ENCODE measurements at places on chromosomes 12 and 14.

GRCh38 chr14:73903028-73903427 is 16.4 kb downstream of the ZNF410 start:
- no peak for DNase-seq

GRCh38 chr14:32509632-32510187 is 180.6 kb downstream of the AKAP6 start:
- DNase-seq, result no peak

DNA sequence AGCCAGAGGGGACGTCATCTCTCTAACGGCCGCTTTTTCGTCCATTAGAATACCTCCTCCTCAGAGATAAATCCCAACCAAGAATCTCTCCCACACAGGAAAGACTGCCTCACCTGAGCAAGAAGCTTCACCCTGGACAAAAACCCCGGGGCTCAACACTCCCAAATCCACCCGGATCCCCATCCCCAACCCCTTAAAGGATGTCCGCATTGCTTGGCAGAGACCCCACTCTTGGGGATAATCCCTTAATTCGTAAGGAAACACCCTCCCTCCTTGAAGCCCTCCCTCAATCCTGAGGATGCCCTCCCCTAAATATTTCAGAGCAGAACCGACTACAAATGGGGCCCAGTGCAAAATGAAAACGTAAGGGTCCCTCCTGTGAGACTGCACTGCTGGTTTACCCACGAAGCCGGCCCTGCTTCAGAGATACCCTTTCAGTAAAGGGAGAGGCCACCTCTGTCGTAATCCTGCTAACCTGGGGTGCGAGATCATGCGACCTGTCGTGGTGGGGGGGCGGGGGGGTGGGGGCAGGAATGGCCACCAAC is 655 bp upstream of the DYNLL1 start:
- DNase-seq, result no peak

GRCh38 chr12:63206494-63206893 is 55.5 kb upstream of the AVPR1A start:
- DNase-seq, result no peak

- no peak for DNase-seq
Observed at GRCh38 chr14:21096438-21096837, 2.0 kb downstream of the ZNF219 start.

DNA sequence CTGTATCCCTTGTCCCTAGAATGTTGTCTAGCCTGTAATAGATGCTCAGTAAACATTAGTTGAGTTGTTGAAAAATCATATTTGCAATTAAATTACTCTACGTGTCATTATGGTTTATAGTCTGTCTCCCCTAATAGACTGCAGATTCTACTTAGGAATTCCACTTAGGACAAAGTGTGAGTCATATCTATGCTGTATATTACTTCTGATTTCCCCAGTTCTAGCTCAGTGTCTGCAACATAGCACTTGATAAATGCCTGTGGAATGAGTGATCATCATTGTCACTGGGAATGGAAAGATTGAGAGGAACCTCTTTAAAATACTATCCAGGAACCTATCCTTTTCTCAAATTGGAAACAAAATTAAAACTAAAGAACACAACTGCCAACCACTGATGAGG is 99.3 kb downstream of the TBX5 start:
- no peak for DNase-seq

DNA sequence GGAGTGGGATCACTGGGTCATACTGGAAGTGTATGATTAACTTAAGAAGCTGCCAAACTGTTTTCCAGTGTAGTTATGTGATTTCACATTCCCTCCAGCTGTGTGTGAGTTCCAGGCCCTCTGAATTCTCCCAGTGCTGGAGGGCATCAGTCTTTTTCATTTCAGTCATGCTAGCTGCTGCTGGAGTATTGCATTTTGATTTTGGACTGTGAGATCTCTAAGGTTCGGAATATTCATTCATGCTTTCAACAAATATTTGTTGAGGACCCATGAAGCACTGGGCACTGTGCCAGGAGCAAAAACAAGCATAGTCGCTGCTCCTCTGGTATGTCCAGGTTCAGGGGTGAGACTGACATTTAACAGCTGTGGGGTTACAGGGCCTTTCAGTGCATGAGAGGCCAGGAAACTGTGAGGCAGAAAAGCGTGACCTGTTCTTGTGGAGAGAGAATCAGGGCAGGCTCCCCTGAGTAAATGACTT is 133.2 kb downstream of the SCARB1 start:
- no peak for DNase-seq

DNA sequence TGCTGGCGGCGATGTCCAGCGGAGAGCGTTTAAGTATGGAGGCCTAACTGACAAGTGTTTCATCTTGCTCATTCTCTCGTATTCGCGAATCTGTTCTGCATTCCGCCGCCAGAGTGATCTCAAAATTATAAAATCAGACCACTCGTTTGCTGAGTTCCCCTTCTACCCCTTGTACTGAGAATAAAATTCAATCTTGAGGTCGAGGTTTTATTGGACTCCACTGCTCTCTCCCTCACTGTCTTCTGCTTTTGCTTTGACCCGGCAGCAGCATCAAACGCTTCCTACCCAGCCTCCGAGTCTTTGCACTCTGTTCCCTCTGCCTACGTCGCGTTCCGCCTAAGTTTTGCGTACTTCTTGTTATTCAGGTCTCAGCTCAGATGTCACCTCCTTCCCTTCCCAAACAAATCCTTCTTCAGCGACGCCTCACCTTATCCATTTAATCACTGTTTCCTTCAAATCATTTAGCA is 462 bp downstream of the KNTC1 start:
- DNase-seq, result peak; percentile 75

DNA sequence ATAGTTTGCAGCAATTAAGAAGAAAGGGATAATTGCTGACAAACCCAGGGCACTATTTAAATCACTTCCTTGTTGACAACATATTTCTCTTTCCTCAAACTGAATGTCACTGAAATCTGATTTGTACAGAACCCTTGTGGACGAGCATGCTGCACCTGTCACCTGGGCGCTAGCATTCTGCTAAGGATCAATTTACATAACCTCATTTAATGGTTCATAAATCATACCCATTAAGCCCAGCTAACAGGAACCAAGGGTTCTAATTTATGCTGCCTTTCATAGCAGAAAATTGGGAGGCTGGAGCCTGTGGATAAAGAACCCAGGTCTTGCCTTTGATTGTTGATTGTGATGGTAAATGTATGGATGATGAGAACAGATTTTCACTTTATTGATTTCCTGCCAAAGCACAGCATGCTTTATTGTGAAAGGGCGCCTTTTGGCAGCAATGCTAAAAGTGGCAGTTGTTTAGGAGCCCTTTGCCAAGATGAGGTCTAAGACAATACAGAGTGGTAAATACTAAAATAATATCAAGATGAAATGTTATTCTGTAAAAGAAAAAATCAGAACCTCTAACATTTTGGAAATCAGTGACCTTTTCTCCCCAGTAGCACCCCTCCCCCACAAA is 95.4 kb downstream of the NKX2-1 start:
- DNase-seq, result peak; percentile 100

DNA sequence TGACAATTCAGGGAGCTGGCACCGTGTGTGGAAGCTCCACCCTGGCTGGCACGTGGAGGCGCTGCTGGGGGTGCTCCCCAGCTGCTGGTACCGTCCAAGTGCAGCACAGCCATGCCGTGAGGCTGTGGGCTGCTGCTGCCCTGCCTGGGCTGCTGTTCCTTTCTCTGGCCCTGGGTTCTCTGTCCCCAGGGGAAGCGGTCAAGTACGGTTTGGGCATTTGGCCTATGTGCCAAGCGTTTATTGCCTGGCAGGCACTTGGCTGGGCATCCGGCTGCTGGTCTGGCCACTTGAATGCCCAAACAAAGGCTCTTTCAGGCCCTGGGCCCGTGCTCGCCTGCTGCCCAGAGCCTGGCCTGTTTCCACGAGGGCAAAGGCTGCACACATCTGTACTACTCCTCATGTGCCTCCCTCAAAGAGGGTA is 39.6 kb downstream of the RHOF start:
- no peak for DNase-seq

DNA sequence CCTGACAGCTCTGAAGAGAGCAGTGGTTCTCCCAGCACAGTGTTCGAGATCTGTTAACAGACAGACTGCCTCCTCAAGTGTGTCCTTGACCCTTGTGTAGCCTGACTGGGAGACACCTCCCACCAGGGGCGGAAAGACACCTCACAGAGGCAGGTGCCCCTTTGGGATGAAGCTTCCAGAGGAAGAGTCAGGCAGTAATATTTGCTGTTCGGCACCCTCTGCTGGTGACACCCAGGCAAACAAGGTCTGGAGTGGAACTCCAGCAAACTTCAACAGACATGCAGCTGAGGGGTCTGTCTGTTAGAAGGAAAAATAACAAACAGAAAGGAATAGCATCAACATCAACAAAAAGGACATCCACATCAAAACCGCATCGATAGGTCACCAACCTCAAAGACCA is 21.6 kb upstream of the ABCC9 start:
- DNase-seq, result no peak

- no peak for DNase-seq
Observed at GRCh38 chr12:71155225-71155624, 2.6 kb downstream of the TSPAN8 start.

DNA sequence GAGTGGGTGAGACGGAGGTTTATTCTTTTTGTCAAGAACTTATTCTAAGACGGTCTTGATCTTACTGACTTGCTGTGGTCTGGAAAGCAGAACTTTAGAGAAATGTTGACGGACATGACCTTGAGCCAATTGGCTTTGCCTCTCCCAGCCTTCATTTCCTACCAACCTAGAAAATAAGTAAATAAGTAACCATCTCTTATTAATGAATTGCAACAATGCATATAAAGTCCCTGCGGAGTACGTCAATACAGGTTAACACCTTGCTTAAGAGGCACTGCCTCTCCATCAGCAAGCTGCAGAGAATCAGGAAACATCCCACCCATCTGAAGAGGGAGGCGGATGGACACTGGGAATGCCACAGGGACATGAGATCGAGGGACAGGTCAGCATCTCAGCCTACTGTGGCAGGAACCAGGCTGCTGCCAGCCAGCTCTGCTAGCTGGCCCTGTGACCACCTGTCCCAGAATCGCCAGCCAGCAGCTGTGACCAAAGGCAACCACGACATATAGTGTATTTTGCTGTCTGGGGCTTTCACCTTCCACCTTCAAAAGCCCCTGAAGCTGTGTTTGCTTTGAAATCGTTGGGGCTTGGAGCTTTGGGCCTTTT is 208.3 kb downstream of the BCL11B start:
- no peak for DNase-seq

DNA sequence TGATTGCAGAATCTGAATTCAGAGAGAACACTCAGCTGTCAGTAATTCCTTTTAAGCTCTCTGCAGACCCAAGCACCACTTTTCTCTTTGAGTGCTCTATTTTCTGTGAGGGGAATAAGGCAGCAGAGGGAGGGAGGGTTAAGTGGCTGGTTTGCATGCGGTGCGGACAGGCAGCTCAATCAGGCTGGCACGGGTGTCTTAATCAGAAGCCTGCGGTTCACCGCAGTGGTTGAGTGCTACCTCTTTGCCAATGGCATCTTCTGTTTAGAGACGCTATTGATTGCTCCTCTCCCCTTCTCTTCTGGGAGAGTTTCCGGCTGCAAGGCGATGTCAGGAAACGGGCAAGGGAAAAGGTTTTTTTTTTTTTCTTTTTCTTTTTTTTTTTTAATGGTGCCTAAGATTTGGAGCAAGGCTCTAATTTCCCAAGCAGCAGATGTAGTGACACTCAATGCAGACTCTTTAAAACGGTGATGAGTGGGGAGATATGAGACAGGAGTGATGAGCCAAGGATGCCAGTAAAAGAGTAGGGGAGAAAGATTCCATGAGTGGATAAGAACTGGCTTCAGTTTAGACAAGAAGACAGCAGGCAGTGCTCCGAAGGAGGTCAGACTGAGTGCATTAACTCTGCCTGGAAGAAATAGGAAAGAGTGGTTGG is 533.7 kb upstream of the SEL1L start:
- peak; percentile 33 for DNase-seq

GRCh38 chr14:81234278-81234677 is 13.5 kb upstream of the GTF2A1 start:
- DNase-seq, result no peak

DNA sequence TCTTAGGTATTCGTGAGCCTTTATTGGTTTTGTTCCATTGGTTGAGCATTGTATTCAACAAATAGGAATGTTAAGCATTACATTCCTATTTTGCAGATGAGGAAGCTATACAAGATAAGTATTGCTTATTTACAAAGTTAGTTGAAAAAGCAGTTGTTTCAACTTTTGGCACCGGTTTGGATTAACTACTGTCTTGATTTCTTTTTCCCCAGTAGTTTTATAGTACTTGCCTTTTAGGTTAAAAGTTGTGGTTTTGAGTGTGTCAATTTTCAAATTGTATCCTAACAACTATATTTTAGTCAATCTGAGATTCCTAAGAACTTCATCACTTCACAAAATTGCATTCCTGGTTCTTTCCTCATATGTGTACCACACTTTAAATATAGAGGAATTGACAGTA is 23.8 kb upstream of the MBIP start:
- DNase-seq, result no peak

DNA sequence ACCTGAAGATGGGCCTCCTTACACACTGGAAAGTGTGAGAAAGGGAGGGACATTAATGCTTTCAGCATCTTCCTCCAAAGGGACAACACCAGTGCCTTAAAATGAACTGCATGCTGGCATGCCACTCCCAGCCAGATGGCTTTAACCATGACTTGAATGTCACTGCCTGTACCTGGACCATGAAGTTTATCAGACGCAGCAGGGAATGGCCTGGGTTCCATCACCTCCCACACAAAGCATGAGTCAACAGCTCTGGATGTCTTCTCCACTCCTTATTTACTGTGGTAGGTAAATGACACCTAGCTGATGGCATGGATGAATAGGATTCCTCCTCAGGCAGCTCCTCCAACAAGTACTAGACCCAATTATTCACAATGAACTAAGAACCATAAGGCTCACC is 645.6 kb downstream of the SOX5 start:
- no peak for DNase-seq

- no peak for DNase-seq
Observed at GRCh38 chr12:78719721-78720120, 144.9 kb upstream of the SYT1 start.

GRCh38 chr12:29711381-29711780 is 72.4 kb downstream of the TMTC1 start:
- DNase-seq, result no peak

GRCh38 chr12:54439096-54439495 is 20.0 kb upstream of the ITGA5 start:
- DNase-seq, result no peak

DNA sequence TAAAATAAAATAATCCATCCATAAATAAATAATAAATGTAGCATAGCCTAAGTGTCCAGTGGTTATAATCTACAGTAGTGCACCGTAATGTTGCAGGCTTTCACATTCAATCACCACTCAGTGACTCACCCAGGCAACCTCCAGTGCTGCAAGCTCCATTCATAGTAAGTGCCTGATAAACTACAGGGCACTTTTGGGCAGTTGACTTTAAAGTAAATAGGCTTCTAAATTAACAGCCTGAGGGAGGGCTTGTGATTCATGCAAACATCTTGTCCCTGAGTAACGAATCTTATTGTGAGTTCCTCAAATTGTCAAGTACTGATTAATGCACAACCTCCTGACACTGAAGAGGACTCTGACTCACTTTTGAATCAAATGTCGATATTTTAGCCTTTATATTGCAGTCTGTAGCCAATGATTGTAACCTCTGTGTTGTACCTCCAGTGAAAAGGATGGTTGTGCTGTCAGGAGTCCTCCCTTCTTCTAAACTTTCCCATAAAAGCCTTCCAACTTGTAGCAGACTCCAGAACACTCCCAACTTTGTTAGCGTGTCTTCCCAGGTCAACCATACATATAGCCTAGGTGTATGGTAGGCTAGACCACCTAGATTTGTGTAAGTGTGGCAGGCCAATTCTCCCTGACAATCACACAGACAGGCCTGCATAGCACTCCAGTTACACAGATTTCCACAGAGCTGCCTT is 55.0 kb upstream of the BICD1 start:
- DNase-seq, result no peak

Data from NCI-H1417 treated with DMSO at 0.1 percent for 48 hours (cell line).